RPMI7951 (cell line): ENCODE measurements at places on chromosomes 2 and 18. TPM values are rescaled to one million over a fixed set of nuclear protein-coding genes. Genes with fewer than 3 reads are reported as not detected.

GDF7 gene
- not detected in 2 replicates for total RNA-seq

TEKT4 gene
- total RNA-seq, result not detected in 2 replicates

- DNase-seq, result no peak
Measured at GRCh38 chr2:232543928-232544631, 4.6 kb downstream of the CHRNG start.

DNA sequence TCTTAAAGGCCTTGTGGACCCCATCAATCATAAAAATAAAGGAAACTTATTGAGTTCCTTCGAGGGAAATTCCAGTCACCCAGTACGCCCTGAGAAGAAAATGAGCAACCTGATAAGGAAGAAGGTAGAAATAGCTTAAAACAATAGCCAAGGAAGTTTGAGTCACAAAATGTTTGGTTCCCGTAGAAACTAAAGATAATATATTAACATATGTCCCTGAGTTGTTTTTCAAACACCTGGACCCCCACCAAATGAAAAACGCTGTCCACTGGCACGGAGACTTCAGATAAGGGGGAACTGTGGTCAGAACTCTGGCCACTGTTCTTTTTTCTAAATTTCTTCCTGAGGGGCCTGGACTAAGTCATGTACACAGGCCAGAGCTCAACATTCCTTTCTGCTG lies 669.1 kb downstream of the ADCYAP1 start:
- no peak for DNase-seq

GRCh38 chr2:141878016-141878415 lies 252.8 kb downstream of the LRP1B start:
- DNase-seq, result no peak
